Right atrium auricular region (tissue), 2 donors: ENCODE measurements at places on chromosomes 3 and 15. TPM values are rescaled to one million over a fixed set of nuclear protein-coding genes. Genes with fewer than 3 reads are reported as not detected.

- no peak overlapping the region for H3K4me3 ChIP-seq
- peak overlapping the region; percentile 67 for H3K27ac ChIP-seq
- H3K27me3 ChIP-seq: no peaks in the 10 kb centered on the region
- DNase-seq: no peak
- H3K4me1 ChIP-seq: no peaks in the 10 kb centered on the region
These were observed 75.3 kb downstream of the TGFBR2 start for GRCh38 chr3:30681649-30682211.

GRCh38 chr3:153319705-153320554 lies 157.9 kb downstream of the RAP2B start:
- peak overlapping the region; percentile 6 for H3K4me3 ChIP-seq
- H3K36me3 ChIP-seq: no peaks in the 10 kb centered on the region
- no peak for DNase-seq
- H3K4me1 ChIP-seq: peaks cover 5% of the 10 kb centered on the region

GRCh38 chr15:41603941-41604911 lies 45.2 kb downstream of the TYRO3 start:
- H3K4me3 ChIP-seq: peak overlapping the region; percentile 15
- H3K4me1 ChIP-seq: no peaks in the 10 kb centered on the region
- H3K27me3 ChIP-seq: no peaks in the 10 kb centered on the region
- no peaks in the 10 kb centered on the region for H3K36me3 ChIP-seq
- peak; percentile 78 for DNase-seq
- peak overlapping the region; percentile 4 for H3K27ac ChIP-seq

DNA sequence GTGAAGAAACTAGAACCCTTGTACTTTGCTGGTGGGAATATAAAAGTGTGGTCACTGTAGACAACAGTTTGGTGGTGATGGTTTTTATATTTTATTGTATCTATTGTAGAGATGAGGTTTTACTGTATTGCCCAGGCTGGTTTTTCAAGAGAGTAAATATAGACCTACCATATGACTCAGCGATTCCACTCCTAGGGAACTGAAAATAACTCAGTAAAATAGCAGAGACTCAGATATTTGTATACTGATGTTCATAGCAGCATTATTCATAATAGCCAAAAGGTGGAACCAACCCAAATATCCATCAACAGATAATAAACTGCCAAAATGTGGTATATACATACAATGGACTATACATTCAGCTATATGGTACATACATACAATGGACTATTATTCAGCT lies 68.8 kb upstream of the IL12A start:
- no peaks in the 10 kb centered on the region for H3K36me3 ChIP-seq
- no peak overlapping the region for H3K27ac ChIP-seq
- H3K4me1 ChIP-seq: no peaks in the 10 kb centered on the region
- no peaks in the 10 kb centered on the region for H3K27me3 ChIP-seq
- no peak for DNase-seq
- H3K4me3 ChIP-seq: no peak overlapping the region

C3orf38 gene
- 12.5 TPM for total RNA-seq

DNA sequence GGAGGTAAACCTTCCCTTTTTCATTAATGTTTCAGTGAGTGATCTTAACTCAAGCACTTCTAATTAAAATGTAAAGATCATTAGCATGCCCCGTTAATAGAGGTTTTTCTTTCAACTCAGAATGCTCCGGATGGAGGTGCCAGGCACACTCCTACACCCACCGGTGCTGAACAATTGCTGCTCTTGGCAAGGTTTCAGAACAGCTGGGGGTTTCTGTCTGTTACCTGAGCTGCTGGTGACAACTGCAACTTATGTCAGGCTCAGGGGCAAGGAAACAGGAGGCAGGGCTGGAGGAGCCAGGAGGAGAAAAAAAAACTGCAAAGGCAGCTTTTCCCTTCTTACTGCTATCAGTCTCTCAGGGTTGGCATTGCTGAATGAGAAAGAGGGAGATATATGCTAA lies 250.1 kb downstream of the DIPK2A start:
- H3K27ac ChIP-seq: no peak overlapping the region
- H3K4me1 ChIP-seq: no peaks in the 10 kb centered on the region
- no peak overlapping the region for H3K4me3 ChIP-seq
- no peaks in the 10 kb centered on the region for H3K36me3 ChIP-seq
- H3K27me3 ChIP-seq: no peaks in the 10 kb centered on the region

DNA sequence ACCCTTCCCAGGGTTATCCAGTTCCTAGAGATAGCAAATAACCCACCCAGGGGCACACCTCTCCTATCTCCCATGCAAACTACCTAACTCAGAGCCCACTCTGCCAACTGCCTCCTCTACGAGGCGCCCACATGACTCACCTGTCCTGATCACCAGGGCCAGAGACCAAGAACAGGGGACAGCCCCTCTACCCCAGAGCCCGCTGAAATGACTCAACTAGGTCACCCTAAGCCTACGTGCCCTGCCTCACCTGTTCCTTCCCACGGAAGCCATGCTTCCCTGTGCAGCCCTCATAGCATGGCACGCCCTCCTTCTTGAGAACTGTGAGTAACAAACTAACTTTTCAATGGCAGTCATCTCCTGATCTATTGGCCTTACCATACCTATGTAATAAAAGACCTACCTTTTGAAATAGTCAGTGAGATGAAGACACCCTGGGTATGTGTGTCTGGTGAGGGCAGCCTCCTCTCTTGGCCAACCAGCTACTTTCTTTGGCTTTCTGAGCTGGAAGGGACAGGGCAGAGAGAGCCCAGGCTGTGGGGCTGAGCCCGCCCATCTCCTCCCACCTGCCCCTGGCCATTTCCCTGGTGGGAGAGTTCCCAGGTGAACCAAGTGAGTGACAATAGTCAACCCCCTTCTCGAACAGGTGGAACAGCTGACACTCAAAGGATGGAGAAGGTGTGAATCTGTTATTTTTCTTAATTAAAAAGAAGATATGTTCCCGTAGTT lies 25.5 kb upstream of the PRR23E start:
- peaks cover 5% of the 10 kb centered on the region for H3K4me1 ChIP-seq
- no peaks in the 10 kb centered on the region for H3K27me3 ChIP-seq
- H3K4me3 ChIP-seq: no peak overlapping the region

DNA sequence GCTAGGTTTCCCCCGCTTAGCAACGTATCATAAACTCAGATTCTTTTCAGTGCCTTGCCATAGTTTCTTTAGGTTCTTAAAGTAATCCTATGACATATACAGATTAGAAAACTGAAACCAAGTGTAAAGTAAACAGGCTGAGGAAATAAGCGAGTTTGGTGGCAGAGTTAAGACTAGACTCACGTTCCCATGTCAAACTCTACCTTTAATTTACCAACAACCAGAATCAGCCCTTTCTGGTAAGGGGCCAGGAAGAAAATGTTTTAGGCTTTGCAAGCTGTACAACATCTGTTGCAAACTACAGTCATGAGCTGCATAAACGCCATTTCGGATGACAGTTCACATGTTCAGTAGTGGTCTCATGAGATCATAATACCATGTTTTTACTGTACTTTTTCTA lies 128.0 kb upstream of the PRICKLE2 start:
- no peaks in the 10 kb centered on the region for H3K4me1 ChIP-seq
- no peak overlapping the region for H3K4me3 ChIP-seq
- no peaks in the 10 kb centered on the region for H3K36me3 ChIP-seq
- H3K27ac ChIP-seq: no peak overlapping the region

- H3K27ac ChIP-seq: peak overlapping the region; percentile 20
- no peaks in the 10 kb centered on the region for H3K4me1 ChIP-seq
- H3K27me3 ChIP-seq: no peaks in the 10 kb centered on the region
- no peak overlapping the region for H3K4me3 ChIP-seq
- H3K36me3 ChIP-seq: no peaks in the 10 kb centered on the region
- DNase-seq: peak; percentile 78
These were observed 25.0 kb upstream of the GPR171 start for GRCh38 chr3:151227807-151228665.

GRCh38 chr15:70794596-70795310 lies 31.4 kb upstream of the UACA start:
- no peak for DNase-seq
- no peaks in the 10 kb centered on the region for H3K36me3 ChIP-seq
- H3K4me1 ChIP-seq: no peaks in the 10 kb centered on the region
- H3K4me3 ChIP-seq: no peak overlapping the region
- no peaks in the 10 kb centered on the region for H3K27me3 ChIP-seq
- peak overlapping the region; percentile 69 for H3K27ac ChIP-seq

DNA sequence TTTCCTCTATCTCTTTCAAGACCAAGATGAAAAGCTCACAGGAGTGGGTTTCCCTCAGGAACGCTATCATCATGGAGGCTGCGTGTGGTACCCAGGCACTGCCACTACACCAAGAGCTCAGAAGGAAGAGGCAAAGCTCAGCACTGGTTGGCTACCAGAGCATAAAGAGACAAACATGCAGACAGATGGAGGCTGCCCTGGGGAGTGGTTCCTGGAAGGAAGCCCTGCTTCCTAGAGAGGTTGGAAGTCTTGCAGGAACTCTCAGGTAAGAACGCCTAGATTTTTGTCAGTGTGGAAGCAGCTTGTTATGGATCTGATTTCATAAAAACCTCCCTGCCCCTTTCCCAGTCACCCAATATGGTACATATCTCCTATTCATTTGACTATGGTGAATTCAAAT lies 49.9 kb upstream of the ADCY5 start:
- no peak overlapping the region for H3K27ac ChIP-seq
- no peaks in the 10 kb centered on the region for H3K4me1 ChIP-seq
- no peaks in the 10 kb centered on the region for H3K27me3 ChIP-seq
- H3K36me3 ChIP-seq: peaks cover 14% of the 10 kb centered on the region
- no peak overlapping the region for H3K4me3 ChIP-seq

DNA sequence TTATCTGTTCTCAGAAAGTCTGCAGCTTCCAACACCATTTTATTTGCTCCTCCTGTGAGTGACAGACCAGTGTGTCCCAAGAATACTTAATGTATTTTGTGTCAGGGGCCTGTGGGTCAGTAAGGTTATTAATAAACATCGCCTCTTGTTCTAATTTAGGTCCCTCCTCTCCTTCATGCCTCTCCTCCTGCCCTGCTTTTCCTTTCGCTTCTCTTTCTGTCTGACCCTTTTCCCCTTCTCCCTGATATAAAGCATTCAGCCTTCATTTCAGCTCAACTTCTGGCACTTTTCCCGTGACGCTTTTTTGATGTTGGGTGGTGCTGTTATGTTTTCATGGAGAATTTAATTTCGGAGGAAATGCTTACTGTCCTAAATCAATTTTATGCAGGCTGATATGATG lies 29.7 kb upstream of the NR2F2 start:
- peak overlapping the region; percentile 18 for H3K4me3 ChIP-seq
- no peaks in the 10 kb centered on the region for H3K4me1 ChIP-seq
- H3K27me3 ChIP-seq: no peaks in the 10 kb centered on the region
- no peak for DNase-seq
- H3K27ac ChIP-seq: peak overlapping the region; percentile 29

- H3K27me3 ChIP-seq: no peaks in the 10 kb centered on the region
- DNase-seq: no peak
- H3K4me1 ChIP-seq: no peaks in the 10 kb centered on the region
- H3K27ac ChIP-seq: no peak overlapping the region
- H3K36me3 ChIP-seq: no peaks in the 10 kb centered on the region
These were observed 1001.3 kb downstream of the PLOD2 start for GRCh38 chr3:145159640-145160039.

DNA sequence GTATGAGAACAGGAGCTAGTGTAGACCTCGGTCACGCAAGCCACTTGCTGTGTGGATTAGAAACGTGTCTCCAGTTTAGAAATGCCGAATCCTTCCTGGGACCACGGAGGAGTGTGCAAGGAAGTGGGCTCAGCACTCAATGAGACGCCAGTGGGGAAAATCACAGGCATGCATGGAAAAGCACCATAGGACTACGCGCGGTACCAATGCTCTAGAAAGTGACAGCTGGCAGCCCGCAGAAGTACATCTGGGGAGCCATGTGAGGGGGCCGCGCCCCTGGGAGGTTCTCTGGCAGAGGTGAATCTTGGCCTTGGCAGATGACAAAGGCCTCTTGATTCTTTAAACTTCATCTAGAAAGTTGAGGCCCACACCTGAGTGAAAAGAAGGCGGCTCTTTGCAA lies 99.3 kb downstream of the LRRK1 start:
- no peak overlapping the region for H3K27ac ChIP-seq
- no peaks in the 10 kb centered on the region for H3K27me3 ChIP-seq

DNA sequence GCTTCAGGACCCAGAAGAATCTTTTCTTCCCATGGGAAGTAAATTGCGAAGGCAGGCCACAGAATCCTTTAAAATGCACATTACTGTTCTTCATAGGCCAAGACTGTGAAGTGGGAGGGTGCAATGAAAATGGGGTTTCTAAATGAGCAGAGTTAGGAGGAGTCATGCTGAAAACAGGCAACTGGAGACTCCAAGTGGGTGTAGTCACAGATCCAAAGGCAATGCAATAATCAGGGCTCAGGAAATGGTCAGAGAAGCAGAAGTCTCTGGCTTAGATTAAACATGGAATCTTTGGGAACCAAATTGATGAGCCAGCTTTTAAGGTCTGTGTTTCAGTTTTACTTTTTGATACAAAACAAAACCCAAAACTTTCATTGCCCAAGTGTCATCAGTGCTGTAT lies 37.6 kb downstream of the HHLA2 start:
- H3K4me3 ChIP-seq: no peak overlapping the region
- H3K27me3 ChIP-seq: no peaks in the 10 kb centered on the region

SI gene
- not detected for total RNA-seq

GRCh38 chr3:10928961-10929471 lies 63.5 kb upstream of the SLC6A1 start:
- no peaks in the 10 kb centered on the region for H3K27me3 ChIP-seq
- H3K27ac ChIP-seq: no peak overlapping the region
- DNase-seq: no peak
- no peak overlapping the region for H3K4me3 ChIP-seq
- H3K4me1 ChIP-seq: no peaks in the 10 kb centered on the region
- no peaks in the 10 kb centered on the region for H3K36me3 ChIP-seq

GRCh38 chr15:94700211-94700610 lies 468.9 kb downstream of the MCTP2 start:
- no peak overlapping the region for H3K27ac ChIP-seq
- H3K4me3 ChIP-seq: no peak overlapping the region
- DNase-seq: no peak
- H3K36me3 ChIP-seq: no peaks in the 10 kb centered on the region
- no peaks in the 10 kb centered on the region for H3K27me3 ChIP-seq

GRCh38 chr3:118755253-118755801 lies 279.3 kb downstream of the IGSF11 start:
- H3K27ac ChIP-seq: no peak overlapping the region
- no peaks in the 10 kb centered on the region for H3K36me3 ChIP-seq
- no peak overlapping the region for H3K4me3 ChIP-seq

- no peaks in the 10 kb centered on the region for H3K36me3 ChIP-seq
- H3K27me3 ChIP-seq: no peaks in the 10 kb centered on the region
- no peak overlapping the region for H3K4me3 ChIP-seq
- no peaks in the 10 kb centered on the region for H3K4me1 ChIP-seq
- H3K27ac ChIP-seq: no peak overlapping the region
These were observed 12.2 kb upstream of the SNRPA1 start for GRCh38 chr15:101307048-101307896.

RYR3 gene
- 0.08 TPM for total RNA-seq

SOX14 gene
- total RNA-seq: not detected

- no peak overlapping the region for H3K27ac ChIP-seq
- DNase-seq: no peak
- no peak overlapping the region for H3K4me3 ChIP-seq
- H3K27me3 ChIP-seq: no peaks in the 10 kb centered on the region
- no peaks in the 10 kb centered on the region for H3K36me3 ChIP-seq
- no peaks in the 10 kb centered on the region for H3K4me1 ChIP-seq
These were observed 198.0 kb downstream of the EPHB1 start for GRCh38 chr3:134993011-134993410.
